ENCODE measurements at places on chromosomes 1 and 21.

DNA sequence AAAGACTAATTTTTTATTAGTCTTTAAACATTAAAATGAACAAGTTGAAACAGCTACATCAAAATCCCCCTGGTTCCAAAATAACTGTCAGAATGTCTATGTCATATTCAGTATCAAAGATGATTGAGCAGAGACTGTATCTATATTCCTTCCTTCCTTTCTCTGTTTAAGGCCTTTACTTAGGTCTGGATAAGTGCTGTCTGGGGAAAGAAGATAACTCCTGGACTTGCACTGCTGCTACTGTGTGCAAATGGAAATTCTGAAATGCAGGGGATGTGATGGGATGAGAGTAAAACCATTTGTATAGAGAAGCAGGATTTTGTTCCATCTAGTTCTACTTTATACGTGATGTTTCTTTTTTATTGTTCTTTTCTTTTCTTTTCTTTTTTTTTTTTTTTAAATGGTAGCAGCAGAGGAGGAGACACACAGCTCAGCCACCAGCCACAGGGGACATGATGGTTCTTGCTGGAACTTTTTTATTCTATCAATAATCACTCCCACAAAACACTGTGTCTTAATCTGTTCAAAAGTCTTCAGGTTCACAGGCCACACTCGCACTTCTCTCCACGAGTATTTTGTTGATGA lies 33.6 kb upstream of the FOXE3 start:
- H3K4me1 ChIP-seq, result no peaks in the 10 kb centered on the region
- H3K4me3 ChIP-seq, result no peak overlapping the region
- no peak overlapping the region for H3K27ac ChIP-seq
- H3K36me3 ChIP-seq, result peaks cover 49% of the 10 kb centered on the region
- DNase-seq, result no peak
- no peaks in the 10 kb centered on the region for H3K27me3 ChIP-seq

- no peak for DNase-seq
- no peaks in the 10 kb centered on the region for H3K36me3 ChIP-seq
- peaks cover 51% of the 10 kb centered on the region for H3K4me1 ChIP-seq
- H3K27ac ChIP-seq, result peak overlapping the region; percentile 14
Observed at GRCh38 chr1:155984341-155984740, 6.0 kb upstream of the ARHGEF2 start.

DNA sequence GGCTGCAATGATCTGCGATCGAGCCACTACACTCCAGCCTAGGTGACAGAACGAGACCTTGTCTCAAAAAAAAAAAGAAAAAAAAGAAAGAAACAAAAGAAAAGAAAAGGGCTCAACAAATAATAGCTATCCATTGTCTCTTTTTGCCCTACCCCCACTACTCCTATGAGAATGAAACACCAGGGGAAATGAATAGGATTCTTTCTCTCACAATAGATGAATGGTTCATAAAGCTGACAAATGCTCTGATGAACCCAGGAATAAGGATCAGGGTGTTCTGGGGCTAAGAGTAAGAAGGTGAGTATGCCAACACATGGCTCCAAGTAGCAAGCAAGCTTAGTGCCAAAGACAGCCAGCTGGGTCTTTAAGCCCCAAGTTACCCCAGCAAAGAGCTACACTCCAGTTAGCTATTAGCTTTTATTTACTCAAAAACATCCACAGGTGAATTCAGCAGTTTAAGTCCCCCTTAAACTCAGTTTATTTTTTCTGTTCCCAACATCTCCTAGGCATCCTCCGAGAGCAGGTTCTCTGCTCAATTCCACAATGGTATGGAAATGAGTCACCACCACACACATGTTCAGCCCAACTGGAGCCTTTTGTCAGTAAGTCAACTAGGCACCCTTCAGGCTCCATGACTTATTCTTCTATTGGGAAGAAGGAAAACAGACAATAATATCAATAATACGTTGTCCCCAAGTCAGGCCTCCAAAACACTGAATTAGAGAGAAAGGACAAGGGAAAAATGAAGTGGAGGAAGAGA lies 4.2 kb downstream of the ADORA3 start:
- no peak overlapping the region for H3K27ac ChIP-seq
- no peaks in the 10 kb centered on the region for H3K27me3 ChIP-seq
- no peaks in the 10 kb centered on the region for H3K4me1 ChIP-seq

DNA sequence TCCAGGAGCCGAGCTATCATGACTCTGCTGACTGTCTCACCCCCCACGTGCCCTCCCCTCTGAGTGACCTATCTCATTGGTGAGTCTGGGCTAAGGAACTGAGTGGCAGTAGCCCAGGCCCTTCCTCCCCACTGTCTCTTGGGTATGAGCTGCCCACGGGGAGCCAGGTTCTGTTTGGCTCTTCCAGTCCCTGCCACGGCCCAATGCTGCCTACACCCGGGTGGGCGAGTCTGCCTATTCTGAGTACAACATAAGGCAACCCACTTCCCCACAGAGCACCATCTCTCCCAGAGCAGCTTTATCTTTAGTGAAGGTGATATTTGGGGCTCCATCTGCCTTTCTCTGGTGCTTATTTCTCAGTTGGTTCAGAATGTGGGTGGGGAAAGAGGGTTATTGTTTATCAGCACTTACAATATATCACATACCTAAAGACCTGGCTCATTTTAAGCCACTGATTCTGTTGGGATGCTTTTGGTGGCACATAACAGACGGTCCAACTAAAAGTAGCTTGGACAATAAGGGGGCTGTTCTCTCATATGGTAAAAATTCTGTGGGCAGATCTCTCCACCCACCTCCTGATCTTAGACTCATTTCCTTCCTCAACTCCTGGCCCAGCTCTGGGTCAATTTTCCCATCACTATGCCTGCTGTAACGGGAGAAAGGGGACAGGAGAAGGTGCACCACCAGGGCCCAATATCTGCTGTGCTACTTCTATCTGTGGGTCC lies 27.7 kb upstream of the VWA5B1 start:
- no peak for DNase-seq
- no peak overlapping the region for H3K27ac ChIP-seq
- H3K4me1 ChIP-seq, result no peaks in the 10 kb centered on the region
- H3K4me3 ChIP-seq, result no peak overlapping the region

DNA sequence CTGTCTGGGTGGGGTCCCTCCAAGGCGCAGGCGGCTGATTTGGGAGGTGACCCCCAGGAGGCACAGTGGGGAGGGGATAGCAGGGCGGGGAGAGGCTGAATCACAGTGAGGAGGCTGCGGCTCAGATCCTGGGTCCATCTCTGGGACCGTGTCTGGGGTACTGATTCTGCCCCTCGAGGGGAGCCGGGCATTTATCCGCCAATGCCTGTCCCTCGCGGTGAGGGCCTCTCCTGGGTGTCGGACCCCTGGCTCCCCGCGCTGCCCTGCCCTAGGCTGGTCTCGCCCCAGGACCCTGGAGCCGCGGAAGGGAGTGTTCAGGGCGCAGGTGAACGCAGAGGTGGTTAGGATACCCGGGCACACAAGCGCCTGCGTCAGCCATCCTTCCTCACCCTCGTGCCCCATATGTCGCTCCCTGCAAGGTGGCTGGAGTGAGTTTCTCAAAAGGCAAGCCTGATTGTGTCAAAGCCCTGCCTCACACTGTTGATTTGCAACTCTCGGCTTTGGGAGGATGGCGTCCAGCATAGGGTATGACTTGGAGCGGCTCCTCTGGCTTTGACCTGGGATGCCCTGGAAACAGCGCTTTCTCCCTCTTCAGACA lies 530.9 kb downstream of the PTPRU start:
- no peak for DNase-seq
- H3K4me1 ChIP-seq, result no peaks in the 10 kb centered on the region

DNA sequence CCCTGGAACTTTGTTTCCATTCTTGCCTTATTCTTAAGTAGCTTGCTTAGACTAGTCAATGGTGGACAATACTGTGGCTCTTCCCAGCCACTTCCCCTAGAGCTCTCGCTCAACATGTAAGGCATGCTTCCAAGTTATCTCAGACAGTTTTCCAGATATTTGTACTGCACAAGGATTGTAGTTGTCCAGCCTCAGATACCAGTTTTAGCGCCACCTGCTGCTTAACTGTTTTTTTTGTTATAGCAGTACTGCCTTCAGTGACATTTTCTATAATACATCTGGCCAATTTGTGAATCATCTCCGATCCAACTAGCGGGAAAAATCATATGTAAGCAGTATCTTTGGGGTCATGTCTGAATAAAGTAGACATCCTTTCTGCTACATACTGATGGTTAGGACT lies 346.7 kb upstream of the ADGRL4 start:
- H3K27ac ChIP-seq, result no peak overlapping the region
- H3K4me3 ChIP-seq, result no peak overlapping the region
- H3K36me3 ChIP-seq, result no peaks in the 10 kb centered on the region
- DNase-seq, result no peak
- no peaks in the 10 kb centered on the region for H3K27me3 ChIP-seq

DNA sequence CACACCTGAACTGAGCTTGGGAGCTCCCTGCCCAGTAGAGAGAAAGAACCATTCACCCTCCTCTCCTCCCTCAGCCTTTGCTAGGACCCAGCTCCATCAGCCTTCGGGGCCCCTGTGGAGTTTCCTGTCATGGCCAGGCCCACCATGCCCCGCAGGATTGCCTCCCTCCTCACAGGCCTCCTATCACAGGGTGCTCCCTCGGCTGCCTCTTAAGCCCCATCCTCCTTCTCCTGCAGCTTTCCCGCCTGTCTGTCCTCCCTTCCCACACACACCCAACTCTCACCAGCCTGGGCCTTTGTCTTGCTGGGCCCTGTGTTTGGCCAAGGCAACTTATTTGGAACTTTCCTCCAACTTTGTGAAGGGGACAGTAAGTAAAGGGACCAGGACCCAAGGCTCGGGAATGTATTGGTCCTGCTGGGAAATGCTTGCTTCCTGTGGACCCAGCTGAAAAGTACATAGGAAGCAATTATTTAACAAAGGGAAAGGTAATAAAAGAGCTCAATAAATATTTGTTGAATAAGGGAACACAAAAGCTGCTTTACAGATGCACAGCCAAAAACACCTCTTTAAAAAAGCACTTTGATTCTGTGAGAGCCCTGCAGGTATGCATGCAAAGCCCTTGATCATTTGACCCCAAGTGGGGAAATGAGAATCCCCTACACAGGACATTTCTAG lies 31.6 kb upstream of the TENT5C start:
- no peaks in the 10 kb centered on the region for H3K27me3 ChIP-seq
- H3K4me3 ChIP-seq, result no peak overlapping the region
- H3K4me1 ChIP-seq, result no peaks in the 10 kb centered on the region
- H3K27ac ChIP-seq, result no peak overlapping the region
- peak; percentile 3 for DNase-seq

GRCh38 chr1:201681375-201681774 lies 142.4 kb downstream of the NAV1 start:
- H3K4me3 ChIP-seq, result no peak overlapping the region
- no peaks in the 10 kb centered on the region for H3K27me3 ChIP-seq
- no peak for DNase-seq
- H3K4me1 ChIP-seq, result peaks cover 8% of the 10 kb centered on the region

DNA sequence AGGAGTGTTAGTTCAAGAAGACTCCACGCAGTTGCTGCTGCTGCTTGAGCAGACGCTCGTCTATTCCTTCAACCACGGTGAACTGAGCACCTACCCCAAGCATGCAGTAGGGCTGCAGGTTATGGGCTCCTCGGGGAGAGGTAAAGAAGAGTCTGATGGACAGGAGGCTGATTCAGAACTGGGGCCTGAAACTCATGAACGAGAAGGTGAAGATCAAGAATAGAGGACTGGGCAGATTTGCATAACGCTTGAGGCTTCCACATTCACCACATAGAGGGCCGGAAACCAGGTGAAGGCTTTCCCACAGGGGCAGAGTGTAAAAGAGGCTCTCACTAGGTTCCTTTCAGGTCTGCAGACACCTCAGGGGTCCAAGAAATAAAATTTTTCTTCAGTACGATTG lies 9.1 kb downstream of the ABCA4 start:
- no peaks in the 10 kb centered on the region for H3K36me3 ChIP-seq
- peaks cover 20% of the 10 kb centered on the region for H3K4me1 ChIP-seq
- no peak overlapping the region for H3K27ac ChIP-seq

- no peak overlapping the region for H3K4me3 ChIP-seq
- H3K36me3 ChIP-seq, result no peaks in the 10 kb centered on the region
- no peaks in the 10 kb centered on the region for H3K27me3 ChIP-seq
- H3K4me1 ChIP-seq, result peaks cover 36% of the 10 kb centered on the region
- H3K27ac ChIP-seq, result no peak overlapping the region
Observed at GRCh38 chr1:31708324-31708723, 4.5 kb upstream of the COL16A1 start.

DNA sequence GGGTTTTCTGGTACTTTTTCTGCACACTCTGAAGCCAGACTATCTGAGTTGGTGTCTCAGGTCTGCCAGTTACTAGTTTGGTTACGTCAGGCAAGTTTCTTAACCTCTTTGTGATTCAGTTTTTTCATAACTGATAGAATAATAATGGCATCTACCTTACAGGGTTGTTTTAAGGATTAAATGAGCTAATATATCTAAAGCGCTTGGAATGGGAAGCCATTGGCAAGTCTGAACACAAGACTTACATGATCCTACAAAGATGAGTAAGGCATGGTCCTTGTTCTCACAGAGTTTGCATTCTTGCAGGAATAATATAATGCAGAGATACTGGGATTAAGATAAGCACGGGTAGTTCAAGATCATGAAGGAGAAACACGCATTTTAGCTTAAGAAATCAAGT lies 9.2 kb upstream of the DENND2D start:
- DNase-seq, result no peak
- H3K27ac ChIP-seq, result no peak overlapping the region
- no peak overlapping the region for H3K4me3 ChIP-seq
- H3K36me3 ChIP-seq, result no peaks in the 10 kb centered on the region
- H3K27me3 ChIP-seq, result no peaks in the 10 kb centered on the region

DNA sequence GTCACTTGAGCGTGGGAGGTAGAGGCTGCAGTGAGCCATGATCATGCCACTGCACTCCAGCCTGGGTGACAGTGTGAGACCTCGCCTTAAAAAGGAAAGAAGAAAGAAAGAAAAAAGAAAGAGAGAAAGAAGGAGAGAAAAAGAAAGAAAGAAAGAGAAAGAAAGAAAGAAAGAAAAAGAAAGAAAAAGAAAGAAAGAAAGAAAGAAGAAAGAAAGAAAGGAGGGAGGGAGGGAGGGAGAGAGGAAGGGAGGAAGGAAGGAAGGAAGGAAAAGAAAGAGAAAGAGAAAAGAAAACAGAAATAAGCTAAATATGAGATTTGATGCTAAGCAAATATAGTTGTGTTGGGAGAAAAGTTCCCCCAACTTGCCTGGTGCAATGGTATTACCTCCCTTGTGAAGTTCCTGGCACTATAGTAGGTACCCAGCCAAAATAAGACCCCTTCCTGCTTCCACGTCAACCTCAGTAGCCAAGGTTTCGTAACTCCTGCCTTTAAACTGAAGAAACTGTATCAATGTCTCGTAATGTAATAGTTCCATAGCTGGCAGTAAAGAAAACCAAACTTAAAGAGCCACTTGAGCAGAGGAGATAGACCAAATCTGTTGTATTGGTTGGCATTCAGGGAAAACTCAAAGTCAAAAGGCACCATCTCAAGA lies 88.1 kb upstream of the HNRNPU start:
- no peak overlapping the region for H3K27ac ChIP-seq
- peaks cover 8% of the 10 kb centered on the region for H3K4me1 ChIP-seq
- H3K27me3 ChIP-seq, result no peaks in the 10 kb centered on the region
- no peaks in the 10 kb centered on the region for H3K36me3 ChIP-seq
- no peak overlapping the region for H3K4me3 ChIP-seq

GRCh38 chr1:152108882-152109222 lies 6.4 kb downstream of the TCHH start:
- H3K36me3 ChIP-seq, result no peaks in the 10 kb centered on the region
- H3K4me3 ChIP-seq, result peak overlapping the region; percentile 46
- peaks cover 45% of the 10 kb centered on the region for H3K4me1 ChIP-seq

- peak; percentile 57 for DNase-seq
- H3K4me3 ChIP-seq, result peak overlapping the region; percentile 91
- peaks cover 38% of the 10 kb centered on the region for H3K4me1 ChIP-seq
- peaks cover 14% of the 10 kb centered on the region for H3K36me3 ChIP-seq
- peak overlapping the region; percentile 100 for H3K27ac ChIP-seq
Observed at GRCh38 chr1:226063224-226063976, 884 bp downstream of the H3-3A start.
